ENCODE measurements at places on chromosomes 5 and 9. TPM values are rescaled to one million over a fixed set of nuclear protein-coding genes. Genes with fewer than 3 reads are reported as not detected.
A peak's percentile ranks its signal among the peaks of the same experiment; 100 is the strongest.

GRCh38 chr5:96209829-96210228, 223.2 kb downstream of the PCSK1 start:
- H3K36me3 ChIP-seq: no peaks in the 10 kb centered on the region
- H3K4me1 ChIP-seq: no peaks in the 10 kb centered on the region
- peak; percentile 22 for DNase-seq

DNA sequence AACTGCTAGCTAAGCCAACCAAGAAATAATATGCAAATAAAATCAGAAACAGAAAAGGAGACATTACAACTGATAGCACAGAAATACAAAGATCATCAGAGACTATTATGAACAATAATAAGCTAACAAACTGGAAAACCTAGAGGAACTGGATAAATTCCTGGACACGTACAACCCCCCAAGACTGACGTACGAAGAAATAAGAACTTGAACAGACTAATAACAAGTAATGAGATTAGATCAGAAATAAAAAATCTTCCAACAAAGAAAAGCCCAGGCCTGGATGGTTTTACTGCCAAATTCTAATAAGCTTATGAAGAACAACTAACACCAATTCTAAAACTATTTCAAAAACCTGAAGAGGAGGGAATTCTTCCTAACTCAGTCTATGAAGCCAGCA, 67.9 kb downstream of the EPB41L4A start:
- no peaks in the 10 kb centered on the region for H3K27me3 ChIP-seq
- no peaks in the 10 kb centered on the region for H3K36me3 ChIP-seq
- H3K27ac ChIP-seq: peak overlapping the region; percentile 10
- peak; percentile 47 for DNase-seq
- no peak overlapping the region for H3K4me3 ChIP-seq
- H3K4me1 ChIP-seq: peaks cover 8% of the 10 kb centered on the region

GFI1B gene
- not detected for total RNA-seq

DNA sequence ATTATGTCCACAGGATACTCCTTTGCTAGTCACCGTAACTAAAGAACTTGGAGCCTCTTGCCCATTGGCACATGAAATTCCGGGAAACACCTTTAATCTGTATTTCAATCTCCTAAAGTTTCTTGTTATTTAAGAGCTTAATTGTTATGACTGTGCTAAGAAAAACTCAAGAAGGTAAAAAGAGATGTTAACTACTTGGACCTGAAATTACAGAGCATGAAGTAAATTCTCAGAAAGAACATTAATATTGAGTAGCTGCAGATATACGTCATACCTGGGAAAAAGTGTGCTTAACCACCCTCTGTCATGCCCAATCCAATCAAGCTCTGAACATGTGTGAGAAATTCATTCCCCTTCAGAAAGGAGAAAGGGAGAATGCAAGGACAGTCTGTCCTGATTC, 394.9 kb upstream of the PTGER4 start:
- no peaks in the 10 kb centered on the region for H3K36me3 ChIP-seq
- H3K4me1 ChIP-seq: no peaks in the 10 kb centered on the region
- no peak overlapping the region for H3K4me3 ChIP-seq
- no peak for DNase-seq
- H3K27ac ChIP-seq: no peak overlapping the region

LECT2 gene
- total RNA-seq: not detected

GRCh38 chr5:100590867-100591266, 55.7 kb downstream of the FAM174A start:
- no peaks in the 10 kb centered on the region for H3K27me3 ChIP-seq
- DNase-seq: no peak
- no peaks in the 10 kb centered on the region for H3K36me3 ChIP-seq
- peaks cover 15% of the 10 kb centered on the region for H3K4me1 ChIP-seq
- H3K27ac ChIP-seq: no peak overlapping the region

- H3K36me3 ChIP-seq: no peaks in the 10 kb centered on the region
- no peaks in the 10 kb centered on the region for H3K4me1 ChIP-seq
- no peak overlapping the region for H3K27ac ChIP-seq
- no peaks in the 10 kb centered on the region for H3K27me3 ChIP-seq
- no peak for DNase-seq
Observed at GRCh38 chr5:68708842-68709170, 385.0 kb upstream of the SLC30A5 start.

TMEM174 gene
- not detected for total RNA-seq

SPAAR gene
- total RNA-seq: 24.8 TPM

DNA sequence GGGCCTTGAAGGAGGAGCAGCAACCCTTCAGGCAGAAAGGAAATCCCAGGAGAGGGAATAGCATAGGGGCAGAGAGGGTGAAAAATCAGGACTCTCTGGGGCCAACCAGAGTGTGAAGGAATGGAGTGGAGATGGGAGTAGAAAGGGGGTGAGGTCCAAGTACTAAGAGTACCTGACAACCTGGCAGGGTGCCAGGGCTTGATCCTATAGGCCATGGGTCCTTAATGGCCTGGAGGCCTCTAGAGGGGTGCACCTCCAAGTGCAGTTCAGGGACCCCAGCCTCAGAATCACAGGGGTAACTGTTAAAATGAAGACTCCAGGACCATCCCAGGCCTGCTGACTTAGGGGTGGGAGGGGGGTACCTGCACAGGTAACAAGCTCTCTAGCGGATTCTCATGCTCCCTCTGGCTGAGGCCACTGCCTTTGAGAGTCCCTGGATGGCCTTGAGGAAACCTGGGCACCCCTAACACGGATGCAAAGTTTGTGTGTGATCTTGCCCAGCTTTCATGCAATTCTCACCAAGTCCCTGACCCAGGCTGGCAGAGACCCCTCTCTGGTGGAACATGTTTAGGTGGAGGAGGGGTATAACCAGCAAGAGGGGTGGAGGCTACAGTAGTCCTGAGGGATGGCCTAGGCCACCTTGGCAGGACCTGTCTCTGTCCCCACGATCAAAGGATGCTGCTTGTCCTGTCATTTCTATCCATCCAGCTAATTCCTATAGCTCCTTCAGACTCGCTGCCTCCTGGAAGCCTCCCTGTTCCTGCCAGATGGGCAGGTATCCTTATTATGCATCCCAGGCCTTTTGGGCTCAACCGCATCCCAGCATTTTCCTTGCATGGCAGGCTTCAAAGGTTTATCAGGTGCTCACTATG, 17.6 kb upstream of the CSF1R start:
- no peak overlapping the region for H3K27ac ChIP-seq
- no peaks in the 10 kb centered on the region for H3K4me1 ChIP-seq
- no peak for DNase-seq
- H3K36me3 ChIP-seq: no peaks in the 10 kb centered on the region
- no peak overlapping the region for H3K4me3 ChIP-seq

GRCh38 chr9:114484854-114485443, 20.3 kb downstream of the WHRN start:
- H3K4me1 ChIP-seq: no peaks in the 10 kb centered on the region
- DNase-seq: no peak
- H3K36me3 ChIP-seq: no peaks in the 10 kb centered on the region
- peaks cover under 1% of the 10 kb centered on the region for H3K27me3 ChIP-seq
- no peak overlapping the region for H3K4me3 ChIP-seq
- H3K27ac ChIP-seq: no peak overlapping the region

SCGB3A2 gene
- total RNA-seq: not detected

PDZD2 gene
- 3.4 TPM for total RNA-seq

- DNase-seq: peak; percentile 52
- H3K36me3 ChIP-seq: peaks cover 3% of the 10 kb centered on the region
- H3K4me3 ChIP-seq: no peak overlapping the region
- H3K27ac ChIP-seq: peak overlapping the region; percentile 39
- no peaks in the 10 kb centered on the region for H3K27me3 ChIP-seq
Observed at GRCh38 chr5:95779611-95780010, 42.9 kb downstream of the GLRX start.

- no peak overlapping the region for H3K27ac ChIP-seq
- no peaks in the 10 kb centered on the region for H3K4me1 ChIP-seq
- no peaks in the 10 kb centered on the region for H3K36me3 ChIP-seq
- H3K4me3 ChIP-seq: no peak overlapping the region
Observed at GRCh38 chr9:32787816-32788215, 4.5 kb downstream of the TMEM215 start.

- no peaks in the 10 kb centered on the region for H3K27me3 ChIP-seq
- peaks cover 22% of the 10 kb centered on the region for H3K4me1 ChIP-seq
- no peaks in the 10 kb centered on the region for H3K36me3 ChIP-seq
Observed at GRCh38 chr5:143036146-143036927, 266.2 kb downstream of the ARHGAP26 start.

DNA sequence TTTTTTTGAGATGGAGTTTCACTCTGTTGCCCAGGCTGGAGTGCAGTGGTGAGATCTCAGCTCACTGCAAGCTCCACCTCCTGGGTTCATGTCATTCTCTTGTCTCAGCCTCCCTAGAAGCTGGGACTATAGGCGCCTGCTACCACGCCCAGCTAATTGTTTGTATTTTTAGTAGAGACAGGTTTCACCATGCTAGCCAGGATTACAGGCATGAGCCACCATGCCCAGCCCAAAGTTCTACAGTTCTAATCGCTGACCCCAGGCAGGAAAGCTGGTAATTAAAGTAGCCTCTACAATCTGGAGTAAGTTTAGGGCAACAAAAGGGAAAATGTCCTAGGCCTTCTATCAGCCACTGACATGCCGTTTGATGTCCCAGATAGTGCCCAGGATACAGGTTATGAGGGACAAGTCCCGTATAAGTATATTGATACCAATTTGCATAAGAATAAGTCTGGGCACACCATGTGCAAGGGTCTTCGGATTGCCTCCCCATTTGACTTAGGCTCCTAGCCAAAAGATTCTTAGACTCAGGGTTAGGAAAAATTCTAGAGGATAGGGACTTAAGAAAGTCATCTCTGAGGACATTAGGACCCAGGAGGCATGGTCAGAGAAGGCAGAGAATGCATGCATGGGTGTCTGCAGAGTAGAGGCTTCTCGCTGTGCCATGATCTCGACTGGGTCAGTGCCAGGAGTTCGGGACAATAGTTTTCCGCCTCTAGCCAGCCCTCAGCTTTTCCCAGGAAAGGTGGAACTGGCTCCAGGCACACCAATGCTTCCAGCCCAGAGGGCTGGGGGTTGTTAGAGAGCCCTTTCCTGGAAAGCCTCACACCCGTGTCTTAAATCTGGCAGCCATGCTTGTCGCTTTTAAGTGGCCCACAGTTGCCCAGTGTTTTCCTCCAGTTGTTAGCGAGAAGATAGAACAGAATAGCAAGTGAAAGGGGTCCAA, 1111.1 kb downstream of the TAF11L14 start:
- H3K36me3 ChIP-seq: no peaks in the 10 kb centered on the region
- no peaks in the 10 kb centered on the region for H3K27me3 ChIP-seq
- no peak overlapping the region for H3K4me3 ChIP-seq
- DNase-seq: no peak

SPATA31E1 gene
- total RNA-seq: not detected

DNA sequence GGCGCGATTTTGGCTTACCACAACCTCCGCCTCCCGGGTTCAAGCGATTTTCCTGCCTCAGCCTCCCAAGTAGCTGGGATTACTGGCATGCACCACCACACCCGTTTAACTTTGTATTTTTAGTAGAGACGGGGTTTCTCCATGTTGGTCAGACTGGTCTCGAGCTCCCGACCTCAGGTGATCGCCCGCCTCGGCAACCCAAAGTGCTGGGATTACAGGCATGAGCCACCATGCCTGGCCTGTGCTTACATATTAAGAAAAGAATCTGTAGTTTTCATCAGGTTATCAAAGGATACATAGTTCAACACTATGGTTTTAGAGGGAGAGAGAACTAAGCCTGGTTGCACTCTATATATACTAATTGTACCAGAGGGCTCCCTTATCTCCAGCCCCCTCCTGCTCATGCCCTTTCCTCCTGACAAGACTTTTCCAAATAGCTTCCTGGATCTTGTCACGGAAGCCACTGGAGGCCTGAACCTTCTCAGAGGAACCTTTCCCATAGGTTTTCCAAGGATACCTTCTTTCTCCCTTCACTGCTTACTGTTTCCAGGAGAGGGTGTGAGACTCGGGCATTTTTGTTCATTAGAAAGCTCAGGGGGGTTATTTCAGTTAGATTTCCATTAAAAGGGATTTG, 53.1 kb downstream of the SLC44A1 start:
- H3K27me3 ChIP-seq: no peaks in the 10 kb centered on the region
- H3K4me3 ChIP-seq: no peak overlapping the region
- H3K36me3 ChIP-seq: no peaks in the 10 kb centered on the region
- DNase-seq: no peak
